Mesothelial cell of epicardium (in vitro differentiated cells): ENCODE measurements at places on chromosomes 7 and 10. TPM values are rescaled to one million over a fixed set of nuclear protein-coding genes. Genes with fewer than 3 reads are reported as not detected.

DNA sequence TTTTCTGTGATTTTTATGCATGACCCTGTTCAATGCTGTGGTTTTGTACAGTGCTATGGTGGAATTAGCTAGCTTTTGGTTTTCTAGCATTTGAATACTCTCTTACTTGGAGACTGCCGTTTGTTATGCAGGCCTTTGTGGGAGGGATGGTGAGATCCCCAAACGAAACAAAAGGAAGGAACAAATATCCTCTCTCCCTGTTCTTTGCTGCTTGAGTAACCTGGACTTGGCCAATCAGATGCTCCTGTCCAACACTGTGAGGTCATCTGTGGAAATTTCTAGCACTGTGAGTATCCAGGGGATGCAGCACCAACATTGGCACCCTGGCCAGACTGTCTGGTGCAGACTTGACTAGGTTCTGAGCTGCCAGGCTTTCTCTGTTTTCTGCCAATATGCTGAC lies 314.4 kb downstream of the ANKRD30A start:
- no peaks in the 10 kb centered on the region for H3K27me3 ChIP-seq
- no peak overlapping the region for H3K27ac ChIP-seq
- no peak overlapping the region for H3K4me3 ChIP-seq
- H3K36me3 ChIP-seq: no peaks in the 10 kb centered on the region

- no peaks in the 10 kb centered on the region for H3K27me3 ChIP-seq
- peaks cover 13% of the 10 kb centered on the region for H3K4me1 ChIP-seq
- no peak overlapping the region for H3K27ac ChIP-seq
- no peak overlapping the region for H3K4me3 ChIP-seq
- DNase-seq: no peak
These were observed 59.1 kb downstream of the BPGM start for GRCh38 chr7:134705716-134706115.

DNA sequence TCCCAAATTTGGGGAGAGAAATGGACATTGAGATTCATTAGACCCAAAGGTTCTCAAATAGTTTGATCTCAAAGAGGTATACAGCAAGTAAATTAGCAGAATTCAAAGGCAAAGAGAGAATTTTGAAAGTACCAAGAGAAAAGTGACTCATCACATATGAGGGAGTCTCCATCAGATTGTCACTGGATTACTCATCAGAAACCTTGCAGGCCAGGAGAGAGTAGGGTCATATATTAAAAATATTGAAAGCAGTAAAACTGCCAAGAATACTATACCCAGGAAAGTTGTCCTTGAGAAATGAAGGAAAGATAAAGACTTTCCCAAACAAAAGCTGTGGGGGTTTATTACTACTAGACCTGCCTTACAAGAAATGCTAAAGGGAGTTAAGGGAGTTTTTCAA lies 140.6 kb downstream of the TMEM168 start:
- no peak for DNase-seq
- H3K27ac ChIP-seq: no peak overlapping the region
- no peaks in the 10 kb centered on the region for H3K27me3 ChIP-seq
- H3K36me3 ChIP-seq: peaks cover 4% of the 10 kb centered on the region
- H3K4me1 ChIP-seq: no peaks in the 10 kb centered on the region
- no peak overlapping the region for H3K4me3 ChIP-seq

GRCh38 chr10:24858288-24859270 lies 93.8 kb downstream of the PRTFDC1 start:
- H3K27me3 ChIP-seq: no peaks in the 10 kb centered on the region
- H3K27ac ChIP-seq: no peak overlapping the region
- peaks cover 2% of the 10 kb centered on the region for H3K4me1 ChIP-seq
- DNase-seq: no peak

GRCh38 chr7:95322854-95323253 lies 1.5 kb downstream of the PON1 start:
- H3K4me1 ChIP-seq: no peaks in the 10 kb centered on the region
- H3K27me3 ChIP-seq: peaks cover 23% of the 10 kb centered on the region
- H3K4me3 ChIP-seq: no peak overlapping the region
- H3K27ac ChIP-seq: no peak overlapping the region
- no peak for DNase-seq

DNA sequence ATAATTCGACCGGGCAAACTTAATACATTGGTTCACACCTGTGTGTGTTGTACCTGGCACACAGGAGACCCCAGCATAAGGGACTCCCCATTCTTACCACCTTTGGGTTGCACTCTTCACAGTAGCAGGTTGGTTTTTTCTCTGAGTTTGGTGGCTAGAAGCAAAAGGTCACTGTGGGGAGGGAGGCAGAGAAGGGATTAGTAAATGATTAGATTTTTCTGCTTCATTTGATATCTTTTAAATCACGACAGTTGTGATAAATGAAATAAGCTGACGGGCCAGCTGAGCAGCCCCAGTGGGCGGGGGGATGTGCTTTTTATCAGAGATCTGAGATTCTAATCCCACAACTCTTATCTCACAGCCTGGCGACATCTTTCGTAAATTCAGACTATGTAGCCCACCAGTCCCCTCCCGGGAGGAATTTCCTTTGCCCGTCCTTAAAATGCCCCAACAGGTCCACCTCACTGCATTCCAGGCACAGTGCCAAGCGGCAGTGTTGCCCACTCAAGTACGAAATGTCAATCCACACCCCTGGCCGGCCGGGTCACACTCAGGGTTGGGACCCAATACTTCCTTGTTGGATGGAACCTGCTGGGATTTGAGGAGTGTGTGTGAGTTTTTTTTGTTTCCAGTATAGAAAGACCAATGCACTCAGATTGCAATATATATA lies 10.5 kb upstream of the KCP start:
- no peak overlapping the region for H3K27ac ChIP-seq
- DNase-seq: no peak
- no peak overlapping the region for H3K4me3 ChIP-seq
- peaks cover 71% of the 10 kb centered on the region for H3K27me3 ChIP-seq

- no peak for DNase-seq
- no peak overlapping the region for H3K27ac ChIP-seq
- H3K4me3 ChIP-seq: no peak overlapping the region
- no peaks in the 10 kb centered on the region for H3K36me3 ChIP-seq
- H3K27me3 ChIP-seq: no peaks in the 10 kb centered on the region
- H3K4me1 ChIP-seq: no peaks in the 10 kb centered on the region
These were observed 40.5 kb upstream of the HERPUD2 start for GRCh38 chr7:35735396-35735795.

DNA sequence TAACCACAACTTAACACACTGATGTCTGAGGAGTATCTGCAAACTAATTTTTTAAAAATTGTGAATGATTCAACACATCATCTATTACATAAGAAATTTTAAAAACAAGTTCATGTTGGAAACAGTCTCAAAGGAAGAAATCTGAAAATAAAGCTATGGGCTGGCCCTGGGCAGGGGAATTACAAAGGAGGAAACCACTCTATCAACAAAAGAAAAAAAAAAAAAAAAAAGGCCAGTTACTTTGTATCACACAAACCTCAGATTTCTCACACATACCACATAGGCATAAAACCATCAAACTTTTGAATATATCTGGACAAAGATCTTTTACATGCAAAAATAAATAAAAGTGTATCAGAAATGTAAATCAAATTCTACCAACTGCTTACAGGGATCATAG lies 20.8 kb downstream of the TIAL1 start:
- peaks cover 34% of the 10 kb centered on the region for H3K36me3 ChIP-seq
- H3K4me3 ChIP-seq: no peak overlapping the region
- no peak for DNase-seq

DNA sequence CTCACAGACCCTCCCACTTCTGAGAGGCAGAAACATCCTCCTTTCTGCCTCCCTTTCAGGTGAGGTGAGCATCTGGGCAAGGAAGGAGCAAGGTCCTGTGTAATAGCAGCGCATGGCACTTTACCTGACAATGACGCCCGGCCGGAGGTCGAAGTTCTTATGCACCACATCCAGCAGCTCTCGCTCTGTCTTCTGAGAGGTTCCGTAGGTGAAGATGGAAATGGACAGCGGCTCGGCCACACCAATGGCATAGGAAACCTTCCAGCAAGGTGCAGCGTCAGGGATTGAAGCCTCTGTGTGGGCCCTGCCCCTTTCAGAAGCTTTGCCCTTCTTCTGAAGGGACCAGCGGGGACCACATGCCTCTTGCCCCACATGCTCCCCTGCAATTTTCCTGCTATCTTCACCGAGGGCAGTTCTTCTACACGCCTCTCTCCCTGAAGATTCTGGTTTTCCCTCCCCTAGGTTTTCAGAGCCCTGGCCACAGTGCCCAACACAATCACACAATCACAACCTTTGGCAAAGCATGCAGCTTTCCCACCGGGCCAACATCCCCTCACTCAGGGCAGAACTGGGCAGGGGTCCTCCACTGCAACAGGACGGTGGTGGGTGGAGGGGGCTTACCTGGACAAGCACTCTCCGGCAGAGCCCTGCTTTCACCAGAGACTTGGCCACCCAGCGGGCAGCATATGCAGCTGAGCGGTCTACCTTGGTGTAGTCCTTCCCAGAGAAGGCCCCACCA lies 14.9 kb downstream of the MAT1A start:
- no peaks in the 10 kb centered on the region for H3K27me3 ChIP-seq
- H3K4me3 ChIP-seq: no peak overlapping the region
- no peaks in the 10 kb centered on the region for H3K4me1 ChIP-seq
- H3K27ac ChIP-seq: no peak overlapping the region
- DNase-seq: no peak

GRCh38 chr10:35416619-35417312 lies 80.5 kb downstream of the CCNY start:
- peak overlapping the region; percentile 32 for H3K27ac ChIP-seq
- no peaks in the 10 kb centered on the region for H3K27me3 ChIP-seq
- H3K4me3 ChIP-seq: no peak overlapping the region
- peaks cover 13% of the 10 kb centered on the region for H3K4me1 ChIP-seq

GRCh38 chr10:106799776-106800175 lies 364.7 kb downstream of the SORCS1 start:
- H3K27ac ChIP-seq: no peak overlapping the region
- no peaks in the 10 kb centered on the region for H3K36me3 ChIP-seq
- DNase-seq: no peak

DNA sequence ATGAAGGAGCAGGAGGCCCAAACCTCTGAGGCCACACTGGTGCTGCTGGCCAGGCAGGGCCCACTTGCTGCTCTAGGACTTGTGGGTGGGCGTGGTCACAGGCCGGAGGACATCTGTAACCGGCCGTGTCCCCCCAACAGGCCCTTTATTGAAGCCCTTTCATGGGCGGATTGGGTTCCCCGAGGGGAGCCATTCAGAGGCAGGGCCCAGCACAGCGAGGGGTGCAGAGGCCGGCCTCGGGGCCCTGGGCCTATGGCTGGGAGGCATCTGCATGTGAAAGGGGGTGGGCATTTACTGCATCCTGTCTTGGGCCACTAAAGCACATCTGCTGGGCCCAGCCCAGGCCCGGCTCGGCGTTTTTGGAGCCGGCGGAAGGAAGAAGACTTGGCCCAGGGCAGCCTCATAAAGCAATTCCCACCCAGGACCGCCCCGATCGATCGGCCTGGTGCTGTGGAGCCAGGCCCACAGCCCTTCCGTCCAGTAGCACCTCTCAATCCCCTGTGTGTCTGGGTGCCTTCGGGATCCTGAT lies 8.4 kb downstream of the LHPP start:
- no peaks in the 10 kb centered on the region for H3K27me3 ChIP-seq
- no peaks in the 10 kb centered on the region for H3K4me1 ChIP-seq
- no peak overlapping the region for H3K27ac ChIP-seq
- H3K4me3 ChIP-seq: no peak overlapping the region
- H3K36me3 ChIP-seq: no peaks in the 10 kb centered on the region

- no peaks in the 10 kb centered on the region for H3K27me3 ChIP-seq
- H3K4me1 ChIP-seq: peaks cover 3% of the 10 kb centered on the region
- no peak for DNase-seq
- H3K36me3 ChIP-seq: peaks cover 5% of the 10 kb centered on the region
- peak overlapping the region; percentile 26 for H3K27ac ChIP-seq
- no peak overlapping the region for H3K4me3 ChIP-seq
These were observed 249.4 kb downstream of the CRPPA start for GRCh38 chr7:16171928-16172327.

DNA sequence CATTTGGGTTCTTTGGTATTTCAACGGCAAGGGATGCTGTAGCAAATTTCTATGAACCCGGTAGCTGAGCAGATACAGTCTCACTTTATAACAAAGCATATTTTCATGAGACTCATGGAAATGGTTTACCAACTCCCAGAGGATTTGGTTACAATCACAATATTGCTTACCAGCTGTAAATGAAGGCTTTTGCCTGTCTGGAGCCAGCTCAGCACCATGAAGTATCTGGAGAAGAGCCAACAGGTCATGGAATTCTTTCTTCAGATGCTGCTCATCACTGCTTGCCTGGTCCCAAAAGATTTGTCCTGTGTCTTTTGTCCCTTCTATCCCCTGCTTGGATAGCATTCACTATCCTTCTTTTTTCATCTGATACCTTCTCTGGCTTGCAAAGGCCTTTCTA lies 316.9 kb upstream of the PHYHIPL start:
- H3K36me3 ChIP-seq: peaks cover 3% of the 10 kb centered on the region
- H3K4me1 ChIP-seq: peaks cover 4% of the 10 kb centered on the region
- no peak for DNase-seq
- H3K27ac ChIP-seq: no peak overlapping the region
- H3K27me3 ChIP-seq: no peaks in the 10 kb centered on the region

DNA sequence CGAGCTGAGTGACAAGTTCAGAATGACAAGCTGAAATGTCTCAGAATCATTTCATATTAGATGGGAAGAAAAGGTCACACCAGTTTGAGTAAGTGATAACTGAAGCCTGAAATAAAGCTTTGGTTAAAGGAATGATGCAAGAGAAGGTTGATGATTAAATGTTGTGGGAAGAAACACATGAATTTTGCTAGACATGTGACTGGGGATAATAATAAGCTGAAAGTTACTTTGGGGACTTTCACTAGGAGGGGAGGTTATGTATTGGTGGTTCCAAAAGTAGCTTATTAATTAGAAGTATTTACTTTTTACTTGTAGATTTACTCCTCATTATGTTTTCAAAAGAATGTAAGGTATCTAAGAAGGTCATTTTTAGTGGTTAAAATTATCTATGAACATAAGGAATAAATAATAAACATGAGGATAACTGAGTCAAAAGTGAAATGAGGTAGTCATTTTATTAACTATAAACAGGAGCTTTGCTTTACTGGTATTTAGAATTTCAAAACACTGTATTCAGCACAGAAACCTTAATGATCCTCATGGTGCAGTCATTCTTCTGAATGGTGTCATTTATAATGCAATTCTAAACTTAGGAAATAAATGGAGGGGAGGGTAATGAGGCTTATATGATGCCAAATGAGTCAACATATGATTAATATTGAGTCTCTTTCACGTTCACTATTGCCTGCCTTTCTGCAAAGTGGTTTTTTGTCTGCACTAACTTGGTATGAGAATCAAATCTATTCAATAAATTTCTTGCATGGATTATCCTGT lies 63.7 kb downstream of the PRKG1 start:
- no peaks in the 10 kb centered on the region for H3K36me3 ChIP-seq
- no peaks in the 10 kb centered on the region for H3K4me1 ChIP-seq
- no peak overlapping the region for H3K27ac ChIP-seq
- H3K4me3 ChIP-seq: no peak overlapping the region
- H3K27me3 ChIP-seq: no peaks in the 10 kb centered on the region

The MEOX2 gene
- 0.09 TPM in 1 of 3 replicates, not detected in the others for total RNA-seq

The PTF1A gene
- total RNA-seq: not detected in 3 replicates

The PON1 gene
- total RNA-seq: not detected in 3 replicates

The CALHM1 gene
- not detected in 3 replicates for total RNA-seq

The TAS2R5 gene
- total RNA-seq: 4.5 to 5.9 TPM (median 5.1 TPM) in 3 replicates

The GLCCI1 gene
- 30.2 to 30.7 TPM (median 30.4 TPM) in 3 replicates for total RNA-seq

The PTPRN2 gene
- 2.1 to 2.2 TPM (median 2.2 TPM) in 3 replicates for total RNA-seq

The GDF2 gene
- total RNA-seq: not detected in 3 replicates

The SLIT1 gene
- total RNA-seq: 0.27 to 0.40 TPM (median 0.40 TPM) in 3 replicates

The PPA1 gene
- total RNA-seq: 73.5 to 78.2 TPM (median 75.7 TPM) in 3 replicates

The MAGI2 gene
- 36.9 to 38.4 TPM (median 37.8 TPM) in 3 replicates for total RNA-seq

The HOXA7 gene
- total RNA-seq: 17.4 to 18.9 TPM (median 17.9 TPM) in 3 replicates

The KCND2 gene
- 3.2 to 3.9 TPM (median 3.7 TPM) in 3 replicates for total RNA-seq

The DNAH11 gene
- 0.50 to 0.80 TPM (median 0.53 TPM) in 3 replicates for total RNA-seq

The PRSS2 gene
- total RNA-seq: not detected in 3 replicates
